ENCODE measurements at places on chromosomes 7 and 10.
A peak's percentile ranks its signal among the peaks of the same experiment; 100 is the strongest.

DNA sequence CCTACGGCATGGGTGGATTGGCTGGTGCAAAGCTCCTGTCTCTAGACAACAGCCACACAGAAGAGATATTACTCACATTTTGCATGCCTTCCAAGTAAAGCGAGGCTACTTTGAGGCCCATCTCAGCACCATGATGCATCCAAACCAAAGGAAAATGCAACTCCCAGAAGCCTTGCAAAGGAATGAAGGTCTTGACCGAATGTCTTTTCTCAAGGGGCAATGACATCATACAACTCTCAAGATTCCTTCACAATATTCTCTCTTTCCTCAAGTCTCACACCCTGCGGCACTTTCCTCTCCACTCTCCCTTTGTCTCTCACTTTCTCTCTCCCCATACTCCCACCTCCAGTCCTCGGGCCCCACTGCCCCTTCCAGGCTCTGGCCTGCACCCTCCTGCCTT, 44.8 kb upstream of the CPXM2 start:
- DNase-seq: no peak

GRCh38 chr7:77330169-77330882, 85.8 kb downstream of the GSAP start:
- DNase-seq: no peak

GRCh38 chr7:111174510-111174909, 83.6 kb downstream of the LRRN3 start:
- no peak for DNase-seq

GRCh38 chr7:51027935-51028830, 245.5 kb upstream of the GRB10 start:
- DNase-seq: no peak

GRCh38 chr7:50537417-50537816, 27.8 kb downstream of the DDC start:
- DNase-seq: no peak

DNA sequence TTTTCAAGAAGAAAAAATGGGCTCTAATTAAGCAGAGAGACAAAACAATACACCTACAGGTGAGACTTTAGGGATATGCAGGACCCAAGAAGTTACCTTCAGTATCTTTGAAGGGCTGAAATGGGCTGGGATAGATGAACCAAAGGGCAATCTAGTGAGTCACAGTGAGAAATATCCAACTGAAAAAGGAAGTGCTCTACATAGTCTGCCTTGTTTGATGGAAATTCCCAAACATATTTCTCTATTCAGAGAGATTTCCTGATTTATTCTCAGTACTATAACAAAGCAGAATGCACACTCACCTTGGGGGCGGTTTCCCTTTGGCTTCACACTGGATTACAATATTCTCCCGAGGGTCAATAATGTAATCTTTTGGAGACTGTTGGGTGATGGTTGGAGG, 104.1 kb upstream of the LAMB4 start:
- DNase-seq: no peak

DNA sequence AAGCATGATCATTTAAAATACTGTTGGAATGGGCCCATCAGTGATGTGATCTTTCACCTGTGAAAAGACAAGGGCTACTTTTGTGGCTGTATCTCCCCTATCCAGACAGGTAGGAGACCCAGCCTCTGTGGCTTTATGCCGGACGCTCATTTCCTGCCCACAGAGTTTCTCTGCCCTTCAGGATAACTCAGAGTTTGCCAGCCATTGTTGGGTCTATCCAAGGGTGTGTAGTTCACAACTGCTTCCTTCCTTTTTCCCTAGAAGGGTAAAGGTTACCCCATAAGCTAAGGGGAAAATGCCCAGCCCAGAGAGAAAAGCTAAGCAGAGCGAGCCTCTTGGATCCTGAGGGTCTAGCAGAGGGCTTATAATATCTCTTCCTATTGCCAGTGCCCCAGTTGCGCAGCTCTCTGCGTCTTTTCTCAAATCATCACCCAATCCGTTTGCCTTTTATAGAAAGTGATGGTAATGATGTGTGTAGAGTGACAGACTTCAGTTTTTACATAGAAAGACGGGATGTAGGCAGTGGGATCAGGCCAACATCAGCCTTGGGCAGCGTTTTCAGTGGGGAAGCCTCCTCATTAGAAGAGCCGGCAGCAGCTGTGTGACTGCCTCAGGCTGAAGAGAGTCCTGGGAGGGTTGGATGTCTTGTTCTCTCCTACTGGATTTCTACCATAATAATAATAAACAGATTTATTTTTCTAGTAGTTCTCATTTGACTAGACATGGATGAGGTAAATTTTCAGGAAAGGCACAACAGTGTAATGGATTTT, 80.5 kb downstream of the MET start:
- no peak for DNase-seq

DNA sequence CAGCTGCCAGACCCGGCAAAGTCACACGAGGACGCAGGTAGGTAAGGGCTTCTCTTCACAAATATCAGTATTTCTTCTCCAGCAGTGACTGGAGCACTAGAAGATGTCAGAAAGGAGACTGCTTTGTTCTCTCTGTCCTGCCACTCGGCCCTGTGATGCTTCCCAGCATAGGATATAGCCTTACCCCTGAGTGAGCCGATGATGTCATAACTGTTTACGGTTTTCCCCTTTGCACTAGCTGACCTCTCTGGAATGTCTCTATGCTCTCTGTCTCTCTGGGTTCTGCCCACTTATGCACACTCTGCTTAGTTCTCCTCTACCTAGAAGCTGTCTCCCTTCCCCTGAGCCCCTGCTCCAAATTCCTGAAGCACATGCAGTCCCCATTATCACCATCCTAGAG, 167.5 kb upstream of the PODXL start:
- peak; percentile 2 for DNase-seq

DNA sequence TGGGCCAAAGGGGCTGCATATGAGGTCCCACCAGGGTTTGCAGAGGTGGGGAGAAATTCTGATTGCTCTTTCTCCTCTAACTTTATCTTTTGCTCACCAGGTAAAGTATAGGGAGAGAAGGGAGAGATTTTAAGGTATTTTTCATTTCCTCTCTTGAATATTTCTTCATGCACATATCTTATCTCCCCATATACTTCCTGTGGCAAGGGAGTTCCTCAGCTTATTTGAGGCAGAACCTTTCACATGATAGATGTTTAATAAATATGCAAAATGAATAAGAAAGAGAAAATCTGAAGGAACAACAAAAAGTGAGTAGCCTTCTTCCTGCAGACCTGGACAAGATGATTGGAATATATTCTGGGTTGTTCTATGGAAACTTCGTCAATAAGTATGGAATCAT, 67.4 kb upstream of the PDCD4 start:
- no peak for DNase-seq

DNA sequence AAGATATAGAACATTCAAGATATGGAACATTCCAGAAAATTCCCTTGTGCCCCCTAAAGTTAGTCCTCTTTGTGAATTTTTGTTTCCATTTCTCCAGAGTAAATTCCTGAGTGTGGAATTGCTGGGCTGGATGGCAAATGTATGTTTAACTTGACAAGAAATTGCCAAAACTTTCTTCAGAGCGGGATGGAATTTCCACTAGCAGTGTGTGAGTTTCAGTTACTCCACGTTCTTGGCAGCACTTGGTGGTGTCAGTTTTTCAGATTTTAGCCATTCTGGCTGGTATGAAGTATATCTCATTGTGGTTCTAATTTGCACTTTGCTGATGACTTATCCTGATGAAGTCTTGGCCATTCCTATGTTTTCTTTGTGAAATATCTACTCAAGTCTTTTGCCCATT, 71.2 kb downstream of the MGMT start:
- DNase-seq: no peak

GRCh38 chr7:95929710-95930280, 157.4 kb downstream of the DYNC1I1 start:
- no peak for DNase-seq

- no peak for DNase-seq
Measured at GRCh38 chr10:132806110-132806509, 20.2 kb upstream of the NKX6-2 start.

DNA sequence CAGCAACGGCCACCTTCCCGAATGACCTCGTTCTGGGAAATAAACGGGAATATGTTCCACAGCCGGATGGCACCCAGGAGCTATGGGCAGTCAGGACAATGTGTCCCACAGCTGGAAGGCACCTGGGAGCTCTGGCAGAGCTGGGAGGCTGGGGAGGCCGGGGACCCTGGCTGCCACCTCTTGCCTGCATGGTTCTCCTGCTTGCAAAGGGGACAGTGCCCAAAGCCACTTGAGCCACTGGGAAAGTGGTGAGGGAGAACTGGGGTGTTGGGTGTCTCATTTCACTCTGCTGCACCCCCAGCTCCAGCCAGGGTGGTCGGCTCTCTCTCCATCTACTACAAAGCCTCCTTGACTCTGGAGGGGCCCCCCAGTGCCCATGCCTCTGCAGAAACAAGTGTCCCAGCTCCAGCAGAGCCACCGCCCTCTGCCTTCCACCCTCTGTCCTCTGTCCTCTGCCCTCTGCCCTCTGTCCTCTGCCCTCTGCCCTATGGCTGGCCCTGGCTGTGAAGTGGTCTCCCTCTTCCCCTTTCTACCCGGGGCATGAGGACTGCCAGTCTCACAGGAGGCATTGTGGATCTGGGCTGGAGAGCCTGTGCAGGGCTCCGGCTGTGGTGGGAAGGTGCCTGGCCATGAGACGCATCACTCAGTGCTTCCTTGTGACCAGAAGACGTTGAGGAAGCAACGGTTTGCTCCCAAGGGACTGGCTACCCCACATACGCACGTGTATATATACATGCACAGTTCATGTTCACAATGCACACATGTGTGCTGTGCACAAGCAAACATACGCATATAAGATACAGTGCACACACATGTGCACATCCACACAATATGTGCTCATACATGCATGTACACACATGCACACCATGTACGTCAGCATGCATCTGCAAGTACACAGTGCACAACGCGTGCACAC, 21.5 kb upstream of the INPP5A start:
- DNase-seq: no peak

- no peak for DNase-seq
Measured at GRCh38 chr7:81845744-81846241, 75.9 kb upstream of the HGF start.

- DNase-seq: no peak
Measured at GRCh38 chr10:127161482-127161881, 34.9 kb downstream of the INSYN2A start.

DNA sequence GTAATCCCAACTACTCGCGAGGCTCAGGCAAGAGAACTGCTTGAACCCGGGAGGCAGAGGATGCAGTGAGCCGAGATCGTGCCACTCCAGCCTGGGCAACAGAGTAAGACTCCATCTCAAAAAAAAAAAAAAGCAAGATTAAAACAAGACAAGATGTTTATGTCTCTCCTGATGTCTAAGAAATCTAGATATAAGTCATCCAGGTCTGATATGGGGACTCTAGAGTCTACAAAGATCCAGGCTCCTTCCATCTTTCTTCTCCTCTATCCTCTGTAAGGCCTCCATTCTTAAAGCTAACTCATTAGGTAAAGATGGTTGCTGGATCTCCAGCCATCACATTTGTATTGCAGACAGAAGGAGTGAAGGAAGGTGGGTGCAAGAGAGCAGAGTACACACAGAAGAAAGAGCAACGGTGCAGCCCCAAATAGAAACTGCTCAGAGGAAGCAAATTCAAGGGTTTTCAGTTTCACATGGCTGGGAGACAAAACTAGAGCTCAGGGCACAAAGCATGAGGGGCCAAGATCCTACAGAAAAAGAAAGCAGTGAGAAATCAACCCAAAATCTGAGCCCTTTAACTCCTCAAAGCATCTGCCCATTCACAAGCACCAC, 57.6 kb downstream of the USP6NL start:
- no peak for DNase-seq

DNA sequence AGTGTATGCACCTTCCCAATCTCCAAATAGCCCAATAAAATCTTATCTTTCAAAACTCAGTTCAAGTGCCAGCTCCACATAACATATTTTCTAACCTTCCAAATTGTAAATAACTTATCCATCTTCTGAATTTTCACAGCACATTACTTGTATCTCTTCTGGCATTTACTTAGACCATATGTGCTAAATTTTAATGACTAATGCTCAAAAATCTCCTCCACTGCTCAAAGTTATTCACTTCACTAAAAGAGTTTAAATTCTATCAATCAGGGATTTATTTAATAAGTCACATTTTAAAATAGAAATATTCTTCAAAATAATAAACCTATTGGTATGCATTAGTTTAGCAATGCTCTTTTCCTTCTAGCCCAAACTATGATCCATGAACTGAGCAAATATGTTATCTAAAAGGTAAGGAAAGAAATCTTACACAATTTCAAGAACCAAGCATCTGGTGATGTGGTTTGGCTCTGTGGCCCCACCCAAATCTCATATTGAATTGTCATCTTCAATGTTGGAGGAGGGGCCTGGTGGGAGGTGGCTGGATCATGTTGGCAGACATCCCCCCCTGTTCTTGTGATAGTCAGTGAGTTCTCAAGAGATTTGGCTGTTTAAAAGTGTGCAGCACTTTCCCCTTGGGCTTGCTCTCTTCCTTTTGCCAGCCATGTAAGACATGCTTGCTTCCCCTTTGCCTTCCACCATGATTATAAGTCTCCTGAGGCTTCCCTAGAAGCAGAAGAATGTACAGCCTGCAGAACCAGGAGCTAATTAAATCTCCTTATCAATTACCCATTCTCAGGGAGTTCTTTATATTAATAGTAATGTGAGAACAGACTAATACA, 28.1 kb upstream of the GPR22 start:
- no peak for DNase-seq

- DNase-seq: no peak
Measured at GRCh38 chr10:110387983-110388686, 83.4 kb upstream of the SMNDC1 start.

DNA sequence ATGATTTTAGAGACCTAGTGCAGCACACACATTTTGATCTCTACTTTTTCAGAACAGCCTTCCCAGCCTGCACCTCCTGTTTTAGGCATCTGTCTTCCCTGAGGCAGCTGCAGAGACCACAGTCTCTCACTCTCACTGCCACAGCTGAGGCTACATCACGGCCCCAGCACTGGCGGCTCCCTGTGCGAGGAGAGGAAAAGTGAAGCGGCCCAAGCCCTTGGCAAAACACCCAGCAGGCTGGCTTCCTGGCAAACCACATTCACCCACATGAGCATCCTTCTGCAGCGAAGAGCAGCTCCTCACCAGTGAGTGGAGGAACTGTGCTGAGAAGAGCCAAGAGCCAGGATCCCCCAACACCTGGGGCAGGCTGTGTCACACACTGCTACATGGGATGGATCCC, 14.0 kb downstream of the HUS1 start:
- no peak for DNase-seq

- no peak for DNase-seq
Measured at GRCh38 chr10:113047151-113047550, 97.1 kb downstream of the TCF7L2 start.

DNA sequence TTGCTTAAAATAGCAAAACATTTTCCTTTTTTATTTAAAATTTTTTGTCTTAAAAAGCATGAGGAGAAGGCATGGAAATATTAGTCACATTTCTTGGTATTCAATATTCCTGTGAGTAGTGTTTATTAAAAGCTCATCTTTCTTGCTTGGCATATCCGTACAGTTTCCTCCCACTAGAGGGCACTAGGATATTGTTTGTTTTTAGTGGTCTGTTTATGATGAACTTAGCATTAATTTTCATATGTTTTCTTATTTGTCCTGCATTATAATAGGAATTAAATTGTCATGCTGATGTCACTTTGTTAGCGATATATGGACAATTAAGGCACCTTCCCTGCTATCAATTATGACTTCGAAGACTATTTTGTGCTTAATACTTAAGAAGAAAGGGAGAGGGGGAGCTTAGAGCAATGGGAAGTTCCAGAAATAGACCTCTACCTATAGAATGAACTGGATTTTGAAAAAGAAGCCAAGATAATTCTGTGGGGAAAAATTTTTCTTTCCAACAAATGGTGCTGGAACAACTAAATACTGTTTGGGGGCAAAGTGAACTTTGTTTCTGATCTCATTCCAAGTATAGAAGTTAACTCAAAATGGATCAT, 91.0 kb upstream of the STRIP2 start:
- peak; percentile 45 for DNase-seq

All from foreskin keratinocyte (primary cell).